M059J (cell line): ENCODE measurements at places on chromosomes 13 and 19. TPM values are rescaled to one million over a fixed set of nuclear protein-coding genes. Genes with fewer than 3 reads are reported as not detected.

- peak; percentile 90 for DNase-seq
These were observed 91.6 kb downstream of the GNG7 start for GRCh38 chr19:2610637-2611482.

GRCh38 chr19:29366757-29367156, 153.8 kb upstream of the UQCRFS1 start:
- no peak for DNase-seq

The KLK15 gene
- not detected in 2 replicates for total RNA-seq

The VAV1 gene
- total RNA-seq, result not detected in 2 replicates

DNA sequence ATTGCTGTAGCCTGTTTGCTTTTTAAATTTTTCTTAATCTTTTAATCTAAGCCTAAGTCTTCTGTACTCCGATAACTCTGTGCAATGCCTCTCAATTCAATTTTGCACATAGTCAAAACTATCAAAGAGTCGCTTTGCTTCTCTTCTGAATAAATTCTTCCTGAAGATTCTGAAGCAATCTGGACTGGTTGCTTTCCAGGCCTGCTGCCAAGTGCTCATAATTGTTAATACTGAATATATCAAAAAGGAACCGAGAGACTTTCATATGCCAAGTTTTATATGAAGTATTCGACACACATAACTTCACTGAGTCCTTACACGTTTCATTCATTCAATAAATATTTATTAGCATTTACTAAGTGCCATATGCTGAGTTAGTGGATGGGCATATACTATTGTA, 91.3 kb downstream of the EDNRB start:
- no peak for DNase-seq

- DNase-seq, result no peak
These were observed 15.1 kb downstream of the ILF3 start for GRCh38 chr19:10669246-10669645.

- no peak for DNase-seq
These were observed 7.3 kb downstream of the TMEM147 start for GRCh38 chr19:35552534-35553384.

GRCh38 chr13:96216543-96216942, 126.6 kb downstream of the HS6ST3 start:
- peak; percentile 18 for DNase-seq

DNA sequence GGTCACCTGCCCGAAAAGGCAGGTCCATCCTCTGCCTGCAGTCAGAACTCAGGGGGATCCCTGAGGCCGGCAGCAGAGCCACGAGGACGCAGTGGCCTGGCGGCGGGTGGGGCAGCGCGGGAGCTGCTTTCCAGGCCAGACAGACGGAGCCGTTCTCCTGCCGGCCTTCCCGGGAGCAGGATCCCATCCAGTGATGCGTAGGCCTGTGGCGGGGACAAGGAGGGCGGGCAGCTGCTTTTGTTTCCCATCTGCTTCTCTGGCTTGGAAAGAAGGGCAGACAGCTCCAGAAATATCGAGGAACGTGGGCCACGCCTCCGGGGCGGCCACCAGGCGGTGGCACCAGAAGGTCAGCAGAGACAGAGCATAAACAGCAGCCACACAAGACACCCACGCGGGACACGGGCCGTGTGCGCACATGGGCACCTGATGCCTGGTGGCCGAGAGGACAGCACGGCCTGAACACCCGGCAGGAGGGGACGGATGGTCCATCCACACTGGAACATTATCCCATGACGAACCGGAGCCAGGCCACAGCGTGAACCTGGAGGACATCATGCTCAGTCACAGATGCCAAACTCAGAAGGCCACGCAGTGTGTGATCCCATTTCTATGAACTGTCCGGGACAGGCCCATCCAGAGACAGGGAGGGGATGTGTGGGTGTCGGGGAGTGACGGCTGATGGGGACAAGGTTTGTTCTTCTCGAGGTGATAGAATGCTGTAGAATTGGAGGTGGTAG, 13.9 kb upstream of the MKNK2 start:
- DNase-seq, result no peak

GRCh38 chr19:1081301-1082164, 13.6 kb downstream of the POLR2E start:
- no peak for DNase-seq

- no peak for DNase-seq
These were observed 12.3 kb upstream of the ZBTB32 start for GRCh38 chr19:35692010-35692409.

- DNase-seq, result no peak
These were observed 68.8 kb downstream of the DNAJC3 start for GRCh38 chr13:95745752-95746151.

GRCh38 chr13:98300956-98301641, 124.0 kb upstream of the RNF113B start:
- peak; percentile 84 for DNase-seq

- no peak for DNase-seq
These were observed 85.1 kb upstream of the UFM1 start for GRCh38 chr13:38264363-38265131.

GRCh38 chr19:35120492-35120891, 4.9 kb downstream of the FXYD3 start:
- DNase-seq, result peak; percentile 52

The ZNF729 gene
- total RNA-seq, result not detected in 2 replicates

GRCh38 chr19:16018106-16018755, 58.1 kb upstream of the TPM4 start:
- DNase-seq, result no peak

- no peak for DNase-seq
These were observed 94.5 kb upstream of the OBI1 start for GRCh38 chr13:78753435-78753834.

DNA sequence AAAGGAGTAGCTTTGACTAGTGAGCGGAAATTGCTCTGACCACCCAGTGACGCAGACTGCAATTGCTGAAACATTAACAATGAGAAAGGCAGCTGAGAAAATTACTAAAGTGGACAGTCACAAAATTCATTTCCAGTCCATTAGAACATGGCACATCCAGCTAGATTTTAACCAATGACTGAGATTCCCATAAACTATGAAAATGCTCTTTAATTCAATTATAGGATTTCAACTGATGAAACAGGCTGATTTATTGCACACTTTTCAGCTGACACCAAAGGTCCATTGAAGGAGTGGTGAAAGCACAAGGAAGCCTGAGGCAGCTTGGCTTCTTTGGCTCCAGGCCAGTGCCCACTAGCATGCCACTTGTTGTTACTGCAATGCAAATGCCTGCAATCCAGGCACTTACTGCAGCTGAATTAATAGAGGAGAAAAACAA, 933.4 kb downstream of the SLITRK6 start:
- DNase-seq, result peak; percentile 45

DNA sequence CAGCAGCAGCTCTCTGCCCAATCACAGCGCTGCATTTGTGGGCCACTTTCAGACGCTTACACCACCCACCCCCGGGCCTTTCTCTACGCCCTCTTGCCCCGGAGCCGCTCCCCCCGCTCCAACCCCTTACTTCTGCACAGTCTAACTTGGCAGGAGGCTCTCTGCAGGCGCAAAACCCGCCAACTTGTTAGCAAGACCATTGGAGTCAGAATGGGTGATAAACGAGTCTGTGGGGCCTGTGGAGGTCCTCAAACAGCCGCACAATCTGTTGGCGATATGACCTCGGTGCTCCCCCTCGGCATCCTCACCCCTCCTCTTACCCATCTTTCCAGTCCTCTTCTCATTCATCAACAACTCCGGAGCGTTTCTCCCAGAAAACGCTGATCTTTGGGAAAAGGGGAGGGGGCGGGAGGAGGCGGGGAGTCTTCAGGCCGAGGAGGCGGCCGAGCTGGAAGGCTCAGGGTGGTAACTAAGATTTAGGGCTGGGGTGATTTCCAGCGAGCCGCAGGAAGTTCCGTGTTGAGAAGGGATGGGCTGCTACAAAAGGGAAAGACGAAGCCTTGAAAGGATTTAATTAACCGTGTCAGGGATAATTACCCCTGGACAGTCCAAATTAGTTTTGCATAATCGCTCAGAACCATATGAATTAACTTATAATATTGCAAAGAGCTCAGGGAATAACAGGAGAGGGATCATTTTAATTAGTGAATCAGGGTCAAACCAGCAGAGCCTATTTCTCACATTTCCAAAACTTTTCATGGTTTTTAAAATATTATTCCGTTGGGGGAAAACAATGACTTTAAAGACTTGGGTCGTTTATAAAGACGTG, 4.1 kb downstream of the SOX21 start:
- no peak for DNase-seq

The MYO1F gene
- 0.15 and 0.25 TPM in 2 replicates for total RNA-seq

The KLK4 gene
- not detected in 2 replicates for total RNA-seq

The IRGC gene
- total RNA-seq, result not detected in 2 replicates

GRCh38 chr19:12833738-12834565, 427 bp downstream of the RTBDN start:
- DNase-seq, result no peak

The CATSPERD gene
- not detected in 2 replicates for total RNA-seq

GRCh38 chr13:99334221-99334620, 27.0 kb upstream of the GPR183 start:
- no peak for DNase-seq

The ZNF723 gene
- not detected in 2 replicates for total RNA-seq

- DNase-seq, result peak; percentile 57
These were observed 7.4 kb downstream of the RABAC1 start for GRCh38 chr19:41951686-41952172.

DNA sequence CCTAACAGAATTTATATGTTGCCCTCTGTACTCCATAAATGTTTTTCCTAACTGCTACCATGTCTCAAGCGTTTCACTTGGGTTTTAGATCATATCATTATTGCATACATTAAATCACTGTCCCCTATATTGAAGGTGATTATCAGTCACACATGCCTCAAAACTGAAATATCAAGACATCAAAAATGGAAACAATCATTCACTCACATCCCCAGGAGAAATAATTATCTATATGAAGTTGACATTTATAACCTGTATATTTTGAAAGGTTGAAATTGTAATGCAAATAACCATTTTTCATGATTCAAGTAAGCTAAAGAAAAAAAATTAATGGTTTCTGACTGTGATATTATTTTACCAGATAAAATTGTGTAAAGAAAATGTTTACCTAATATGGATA, 1695.0 kb downstream of the SLITRK1 start:
- DNase-seq, result no peak

GRCh38 chr19:8340341-8341096, 2.5 kb downstream of the KANK3 start:
- DNase-seq, result no peak

GRCh38 chr13:98299966-98300350, 122.9 kb upstream of the RNF113B start:
- DNase-seq, result no peak

GRCh38 chr13:20475927-20476691, 49.5 kb downstream of the CRYL1 start:
- DNase-seq, result no peak

DNA sequence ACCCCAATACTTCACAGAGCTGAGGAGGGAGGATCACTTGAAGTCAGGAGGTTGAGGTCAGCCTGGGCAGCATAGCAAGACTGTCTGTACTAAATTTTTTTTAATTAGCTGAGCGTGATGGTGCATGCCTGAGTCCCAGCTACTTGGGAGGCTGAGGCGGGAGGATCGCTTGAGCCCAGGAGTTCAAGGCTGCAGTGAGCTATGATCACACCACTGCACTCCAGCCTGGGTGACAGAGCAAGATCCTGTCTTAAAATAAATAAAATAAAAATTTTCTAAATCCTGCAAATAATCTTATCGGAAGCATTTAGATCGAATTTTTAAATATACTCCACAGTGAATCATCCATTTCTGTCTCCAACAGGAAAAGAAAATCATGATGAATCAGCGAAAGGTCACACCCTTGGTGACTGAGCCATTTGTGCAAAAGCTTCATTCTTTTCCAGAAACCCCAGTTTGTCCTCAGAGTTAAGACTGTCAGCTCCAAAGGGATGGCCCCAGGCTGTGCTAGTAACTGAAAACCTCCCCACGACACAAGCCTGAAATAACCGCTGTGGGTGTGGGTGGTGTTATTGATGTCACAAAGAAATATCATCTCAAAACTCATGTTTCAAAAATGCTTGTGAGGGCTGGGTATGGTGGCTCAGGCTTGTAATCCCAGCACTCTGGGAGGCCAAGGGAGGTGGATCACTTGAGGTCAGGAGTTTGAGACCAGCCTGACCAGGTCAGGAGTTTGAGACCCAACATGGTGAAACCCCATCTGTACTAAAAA, 167.6 kb downstream of the PTPRS start:
- peak; percentile 100 for DNase-seq

The ZNF227 gene
- total RNA-seq, result 17.9 and 20.6 TPM in 2 replicates

DNA sequence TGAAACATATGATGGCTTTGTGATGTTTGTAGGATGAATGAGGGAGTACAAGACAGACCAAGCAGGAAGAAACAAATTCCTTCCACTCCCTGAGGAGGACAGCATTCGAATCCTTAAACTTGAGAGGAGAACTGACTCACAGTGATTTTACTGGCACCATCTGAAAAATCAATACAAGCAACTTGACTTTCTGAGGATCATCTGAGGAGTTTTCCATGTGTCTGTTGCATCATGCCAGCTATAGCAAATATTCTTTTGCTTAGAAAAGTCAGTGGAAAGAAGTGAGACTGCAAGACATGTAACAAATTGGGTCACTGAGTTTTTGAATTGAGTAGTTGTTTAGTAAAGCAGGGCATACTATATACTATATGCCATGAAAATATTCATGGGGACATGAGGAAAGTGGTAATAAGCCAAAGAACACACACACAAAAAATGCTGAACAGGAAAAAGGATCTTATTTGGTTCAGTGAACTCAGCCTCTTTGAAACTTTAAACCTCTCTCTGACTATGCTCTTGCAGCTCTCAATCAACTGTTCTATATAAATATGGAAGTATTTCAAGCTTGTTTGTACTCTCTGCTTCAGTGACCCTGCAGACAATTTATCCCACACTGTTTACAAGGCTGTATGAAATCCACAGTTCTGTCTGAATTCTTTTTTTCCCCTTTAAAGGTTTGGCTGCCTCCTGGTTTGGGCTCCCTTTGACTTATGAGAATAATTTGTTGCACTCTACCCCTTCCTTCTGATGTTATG, 35.5 kb downstream of the SERTM1 start:
- no peak for DNase-seq

DNA sequence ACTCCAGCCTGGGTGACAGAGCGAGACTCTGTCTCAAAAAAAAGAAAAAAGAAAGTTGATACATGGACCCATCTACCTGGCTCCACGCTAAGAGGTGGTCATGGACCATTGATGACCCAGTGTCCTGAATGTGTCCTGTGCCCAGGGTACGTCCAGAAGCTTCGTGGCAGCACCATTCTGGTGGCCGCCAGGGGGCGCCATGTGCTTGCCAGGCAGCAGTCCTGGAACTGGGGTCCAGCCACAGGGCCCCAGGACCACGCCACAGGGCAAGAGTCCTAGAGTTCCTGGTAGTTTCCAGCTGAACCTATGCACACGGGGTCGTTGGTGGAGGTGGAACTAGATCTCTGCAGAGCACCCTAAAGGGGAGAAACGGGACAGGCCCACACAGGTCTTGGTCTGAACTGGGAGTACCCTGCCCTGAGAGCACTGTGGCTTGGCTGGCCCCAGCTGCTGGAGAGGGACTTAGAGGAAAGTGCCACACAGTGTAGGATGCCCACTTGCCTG, 19.9 kb upstream of the FBXO27 start:
- peak; percentile 52 for DNase-seq
